HL-60 (cell line): ENCODE measurements at places on chromosomes 16 and 17.
A peak's percentile ranks its signal among the peaks of the same experiment; 100 is the strongest.

- DNase-seq, result no peak
These were observed 1.0 kb upstream of the ATP2A3 start for GRCh38 chr17:3965118-3965800.

GRCh38 chr17:7042501-7043181 is 1.3 kb downstream of the SLC16A11 start:
- no peak for DNase-seq

DNA sequence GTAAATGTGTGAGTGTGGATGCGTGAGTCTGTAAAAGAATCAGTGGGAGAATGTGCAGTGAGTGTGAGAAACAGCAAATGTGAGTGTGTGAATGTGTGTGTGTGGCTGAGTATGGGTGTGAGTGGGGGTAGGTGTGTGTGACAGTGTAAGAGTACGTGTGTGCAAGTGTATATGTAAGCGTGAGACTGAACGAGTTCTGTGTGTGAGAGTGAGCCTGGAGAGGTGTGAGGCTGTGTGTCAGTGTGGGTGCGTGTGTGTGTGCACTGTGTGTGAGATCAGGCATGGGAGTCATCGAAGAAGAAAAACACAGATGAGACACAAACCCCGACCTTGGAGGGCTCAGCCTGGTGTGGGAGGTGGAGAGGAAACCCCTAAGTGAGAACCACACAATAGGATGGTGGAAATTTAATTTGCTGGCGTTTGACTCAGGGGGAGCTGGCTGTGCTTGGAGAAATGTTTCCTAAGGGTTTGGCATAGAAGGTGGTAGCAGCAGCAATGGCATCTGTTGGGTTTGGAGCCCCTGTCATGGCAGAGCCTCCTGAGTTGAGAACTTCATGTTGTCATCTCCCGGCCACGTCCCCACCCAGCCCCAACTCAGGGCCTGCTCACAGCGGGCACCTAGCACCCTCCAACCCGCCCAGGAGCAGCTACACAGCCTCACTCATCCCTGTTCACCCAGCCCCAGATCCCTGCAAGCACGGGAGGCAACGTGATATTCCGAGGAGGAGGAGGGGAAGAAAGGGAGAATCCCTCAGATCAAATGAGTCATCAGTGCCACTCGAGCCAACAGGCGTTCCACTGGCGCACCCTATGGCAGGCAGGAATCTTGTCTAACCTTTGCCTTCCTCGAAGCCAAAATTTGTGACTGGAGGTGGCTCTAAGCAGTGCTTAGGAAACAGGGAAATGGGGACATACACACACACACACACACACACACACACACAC is 14.3 kb upstream of the NUBP1 start:
- DNase-seq, result no peak

DNA sequence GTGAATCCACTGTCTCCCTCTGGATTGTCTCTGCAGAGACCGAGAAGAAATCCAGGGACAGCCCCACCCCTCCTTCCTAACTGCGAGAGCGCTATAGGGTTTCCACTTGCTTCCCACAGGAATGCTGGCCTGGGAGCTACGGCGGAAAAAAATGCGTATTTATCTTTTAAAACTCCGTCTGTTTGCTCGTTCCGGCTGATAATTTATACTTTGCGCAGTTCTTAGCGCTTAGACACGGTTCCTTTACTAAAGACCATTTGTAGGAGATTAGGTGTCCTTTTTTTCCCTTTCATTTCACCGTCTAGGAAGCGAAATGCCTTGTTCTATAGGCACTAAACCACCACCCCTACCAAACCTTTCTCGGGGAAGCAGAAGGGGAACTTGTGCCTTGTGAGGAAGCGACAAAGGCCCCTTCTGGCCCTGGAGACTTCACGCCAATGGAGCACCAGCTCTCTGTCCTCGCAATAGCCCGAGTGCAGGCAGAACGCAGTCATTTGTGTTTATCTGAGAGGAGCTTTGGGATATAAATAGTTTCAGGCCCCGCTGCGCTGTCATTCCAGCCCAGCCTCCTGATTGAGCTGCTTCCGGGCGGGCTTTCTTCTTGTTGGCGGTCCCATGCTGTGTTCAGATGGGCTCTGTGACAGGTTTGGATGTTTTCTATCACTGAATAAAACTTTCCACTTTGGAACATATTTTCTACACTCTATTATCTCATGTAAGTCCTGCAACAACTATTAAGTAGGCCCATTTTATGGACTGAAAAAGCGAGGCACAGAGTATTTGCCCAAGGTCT is 791 bp upstream of the SUPT4H1 start:
- peak; percentile 85 for DNase-seq

- DNase-seq, result no peak
These were observed 50.5 kb downstream of the EPN2 start for GRCh38 chr17:19287651-19288050.

GRCh38 chr17:78868391-78868790 is 27.8 kb upstream of the USP36 start:
- no peak for DNase-seq

DNA sequence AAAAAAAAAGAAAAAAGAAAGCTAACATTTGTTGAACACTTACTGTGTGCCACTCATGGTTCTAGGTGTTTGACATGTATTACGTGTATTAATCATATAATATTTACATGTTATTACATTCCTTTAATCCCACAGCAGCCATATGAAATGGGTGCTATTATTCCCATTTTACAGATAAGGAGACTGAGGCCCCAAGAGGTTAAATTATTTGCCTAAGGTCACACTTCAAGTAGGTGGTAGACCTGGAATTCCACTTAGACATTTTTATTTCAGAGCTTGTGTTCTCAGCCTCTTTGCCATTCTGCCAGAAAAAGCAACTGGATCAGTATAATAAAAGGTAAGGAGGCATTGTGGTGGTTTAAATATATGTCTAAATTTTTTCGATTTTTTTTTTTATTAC is 55.1 kb upstream of the HS3ST4 start:
- DNase-seq, result no peak

- DNase-seq, result no peak
These were observed 25.0 kb upstream of the EFCAB13 start for GRCh38 chr17:47298712-47299111.

DNA sequence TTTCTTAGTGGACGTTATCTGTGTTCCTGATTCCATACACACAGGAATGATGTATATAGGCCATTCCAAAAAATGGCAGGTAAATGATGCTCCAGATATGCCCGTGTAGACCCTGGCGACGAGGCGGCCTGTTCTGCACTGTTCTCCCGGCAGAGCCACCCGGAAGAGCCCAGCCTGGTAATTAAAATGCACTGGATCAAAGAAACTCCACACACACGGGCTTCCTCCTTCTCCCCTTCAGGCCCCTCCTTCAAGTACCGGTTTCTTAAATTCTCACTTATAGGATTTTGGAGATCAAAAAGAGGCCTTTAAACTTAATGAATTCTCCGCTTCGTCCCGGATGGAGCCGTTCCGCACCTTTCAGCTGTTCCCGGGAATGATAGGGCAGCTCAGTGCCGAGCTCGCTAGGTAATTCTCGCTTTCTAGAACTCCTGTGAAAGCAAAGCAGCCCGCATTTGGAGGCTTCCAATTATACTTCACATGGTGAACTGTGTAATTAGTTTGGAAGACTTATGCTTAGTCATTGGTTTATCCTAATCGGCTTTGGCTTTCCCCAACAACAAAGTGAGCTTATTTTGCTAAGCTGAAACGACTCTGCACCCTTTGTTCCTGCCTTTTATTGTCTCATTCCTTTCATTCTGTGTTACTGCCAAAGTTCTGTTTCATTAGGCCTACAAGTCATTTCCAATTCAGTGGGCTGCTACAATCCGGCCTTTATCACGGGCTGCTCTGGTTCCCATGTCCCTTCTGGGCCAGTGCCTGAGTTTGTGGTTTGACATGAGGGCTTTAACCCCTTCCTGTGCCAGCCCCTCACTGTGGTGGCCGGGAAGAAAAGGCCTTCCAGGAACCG is 150.0 kb downstream of the MSI2 start:
- no peak for DNase-seq

GRCh38 chr17:56317351-56318208 is 164.3 kb downstream of the ANKFN1 start:
- no peak for DNase-seq

- no peak for DNase-seq
These were observed 20.7 kb upstream of the CBX4 start for GRCh38 chr17:79859676-79860615.

DNA sequence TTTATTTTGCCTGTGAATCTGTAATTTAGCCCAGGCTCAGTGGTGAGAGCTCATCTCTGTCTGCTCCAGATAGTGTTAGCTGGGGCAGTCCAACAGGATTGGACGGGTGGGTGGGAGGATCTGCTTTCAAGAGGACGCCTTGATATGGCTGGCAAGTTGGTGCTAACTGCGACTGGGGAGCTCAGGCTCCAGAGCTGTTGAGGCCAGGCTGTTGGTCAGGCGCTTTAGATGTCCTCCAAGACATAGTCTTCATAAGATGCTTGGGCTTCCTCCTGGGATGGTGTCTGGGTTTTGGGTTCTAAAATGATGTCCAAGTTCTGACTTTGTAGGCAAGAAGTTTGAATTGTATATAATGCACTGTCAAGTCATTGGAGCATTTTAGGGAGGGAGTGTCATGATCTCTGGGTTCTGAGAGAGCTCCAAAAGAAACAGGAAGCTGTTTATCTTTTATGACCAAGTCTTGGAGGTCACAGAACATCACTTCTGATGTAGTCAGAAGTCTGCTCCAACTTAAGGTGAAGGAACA is 12.8 kb upstream of the PCTP start:
- DNase-seq, result no peak

DNA sequence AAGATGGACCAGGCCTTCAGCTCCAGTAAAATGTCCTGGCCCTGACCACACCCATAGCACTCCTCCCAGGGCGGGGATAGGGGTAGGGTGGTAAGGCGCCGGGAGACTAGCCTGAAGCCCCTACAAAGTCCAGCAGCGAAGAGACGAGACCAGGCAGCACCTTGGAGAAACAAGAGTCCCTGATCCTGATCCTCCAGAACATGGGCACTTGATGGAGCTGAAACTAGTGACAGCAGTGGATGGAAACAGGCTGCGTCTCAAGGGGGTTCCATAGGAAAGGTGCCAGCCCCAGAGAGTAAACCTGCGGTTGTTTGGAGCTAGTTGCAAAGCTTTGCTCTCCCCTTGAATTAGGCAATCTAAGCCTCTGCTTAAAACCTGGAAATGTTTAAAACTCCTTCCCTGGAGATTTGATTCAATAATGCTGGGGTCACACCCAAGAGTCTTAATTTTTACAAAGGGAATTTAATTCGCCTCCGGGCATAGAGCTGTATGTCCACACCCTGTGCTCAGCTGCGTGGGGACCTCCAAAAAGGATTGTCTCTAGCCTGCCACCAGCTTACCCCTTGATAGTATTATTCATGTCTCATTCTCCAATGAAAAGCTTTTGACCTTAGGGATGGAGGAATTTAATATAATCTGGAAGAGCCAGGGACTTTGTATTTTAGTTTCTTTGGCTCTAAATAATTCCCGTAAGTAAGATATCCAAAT is 258.6 kb downstream of the PMP22 start:
- DNase-seq, result no peak

- DNase-seq, result no peak
These were observed 46.0 kb downstream of the CDH11 start for GRCh38 chr16:65075877-65076276.

DNA sequence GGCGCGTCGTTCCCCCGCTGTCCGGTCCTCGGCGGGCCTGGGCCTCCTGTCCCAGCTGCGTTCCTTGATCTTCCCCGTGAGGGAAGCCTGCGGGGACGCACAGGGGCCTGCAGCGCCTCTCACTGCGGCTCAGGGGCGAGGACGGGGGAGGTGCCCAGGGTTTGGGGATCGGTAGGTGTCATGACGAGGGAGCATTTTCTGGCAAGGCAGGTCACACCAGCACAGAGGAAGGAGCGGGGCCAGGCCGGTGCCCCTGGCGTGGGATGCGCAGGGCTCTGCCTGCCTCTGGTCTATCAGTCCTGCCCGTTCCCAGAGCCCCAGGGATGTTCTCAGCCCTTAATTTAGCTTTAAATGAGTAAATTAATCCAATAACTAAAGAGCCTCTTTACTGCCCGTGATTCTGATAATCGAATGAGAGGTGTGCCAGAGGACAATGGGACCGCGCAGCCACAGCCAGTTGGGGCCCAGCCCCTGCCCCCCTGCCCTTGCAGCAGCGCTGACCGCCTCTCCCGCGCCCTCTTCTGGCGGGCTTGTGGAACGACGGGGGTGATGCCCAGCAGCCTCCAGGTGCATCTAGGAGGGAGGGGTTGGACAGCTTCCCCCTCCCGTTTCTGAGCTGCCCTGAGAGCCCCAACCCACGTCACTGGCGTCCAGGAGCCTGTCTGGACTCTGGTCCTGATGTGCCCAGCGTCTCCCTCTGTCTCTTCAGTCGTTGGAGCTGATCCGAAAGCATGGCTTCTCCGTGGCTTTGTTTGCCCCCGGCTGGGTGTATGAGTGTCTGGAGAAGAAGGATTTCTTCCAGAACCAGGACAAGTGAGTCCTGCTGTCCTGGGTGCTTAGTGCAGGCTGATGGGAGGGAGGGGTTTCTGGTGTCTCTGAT is 7.9 kb downstream of the ENGASE start:
- DNase-seq, result peak; percentile 47
